ENCODE measurements at places on chromosomes 5 and 9.

- no peak for DNase-seq
Measured at GRCh38 chr5:40386289-40386688, 293.4 kb upstream of the PTGER4 start.

DNA sequence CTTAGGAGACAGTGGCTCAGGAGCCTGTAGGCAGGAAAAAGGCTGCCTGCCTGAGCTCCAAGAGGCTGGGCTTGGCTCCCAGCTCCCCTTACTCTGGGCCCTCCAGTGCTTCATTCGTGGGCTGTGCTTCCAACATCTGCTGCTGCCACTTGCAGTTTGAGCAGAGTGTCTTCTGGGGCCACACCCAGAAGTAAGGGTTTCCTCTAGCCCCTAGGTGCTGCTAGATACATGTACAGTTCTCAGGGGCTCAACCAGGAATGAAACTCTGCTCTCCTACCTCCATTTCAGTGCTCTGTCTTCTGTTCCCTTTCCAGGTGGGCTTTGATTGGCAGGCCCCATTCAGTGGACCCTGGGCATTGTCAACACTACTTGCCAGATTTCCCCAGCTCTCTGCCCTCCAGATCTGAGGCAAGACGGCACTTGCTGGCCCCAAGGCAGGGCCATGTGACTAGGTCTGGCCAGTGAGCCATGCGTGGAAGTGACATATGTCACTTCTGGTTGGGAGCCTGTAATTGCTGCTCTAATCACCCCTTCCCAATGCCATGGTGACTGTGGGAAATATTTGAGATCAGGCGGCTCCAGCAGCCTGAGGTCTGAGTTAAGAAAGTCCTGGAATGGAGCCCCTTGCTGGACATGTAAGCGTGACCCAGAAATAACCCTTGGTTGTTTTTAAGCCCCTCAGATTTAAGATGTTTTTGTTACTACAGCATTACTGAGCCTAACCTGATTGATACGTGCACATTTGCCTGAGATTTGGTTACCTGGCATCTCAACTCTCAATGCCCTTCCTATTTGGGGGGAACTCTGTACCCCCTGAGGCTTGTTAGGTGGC, 9.4 kb upstream of the BOD1 start:
- DNase-seq: no peak

DNA sequence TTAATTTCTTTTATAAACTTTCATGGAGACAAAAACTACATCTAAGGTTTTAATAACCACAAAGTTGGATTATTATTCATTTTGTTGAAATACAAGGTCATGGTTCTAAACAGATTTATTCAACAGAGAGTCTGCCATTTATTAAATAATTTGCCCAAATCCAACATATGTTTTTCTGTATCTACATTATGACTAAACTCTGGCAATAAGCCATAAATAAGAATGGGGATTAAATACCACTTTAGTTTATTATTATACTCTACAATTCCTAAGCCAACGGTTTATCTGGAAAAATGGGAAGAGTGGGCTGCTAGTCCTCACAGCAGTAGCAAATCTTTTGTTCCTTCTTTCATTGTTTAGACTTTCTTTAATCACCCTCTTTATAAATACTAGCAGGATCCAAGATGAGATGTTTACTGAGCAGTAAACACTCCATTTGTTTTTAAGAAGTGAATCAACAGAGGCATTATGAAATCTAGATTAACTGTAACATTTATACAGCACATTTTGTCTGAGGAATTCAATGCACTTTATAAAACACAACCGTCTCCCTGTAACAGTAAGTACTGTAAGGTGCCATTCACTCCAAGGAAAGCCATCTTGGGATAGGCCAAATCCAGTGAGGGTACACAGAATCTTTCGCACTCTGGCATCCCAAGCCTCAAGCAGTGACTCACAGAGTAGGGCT, 89.7 kb downstream of the DROSHA start:
- DNase-seq: no peak

DNA sequence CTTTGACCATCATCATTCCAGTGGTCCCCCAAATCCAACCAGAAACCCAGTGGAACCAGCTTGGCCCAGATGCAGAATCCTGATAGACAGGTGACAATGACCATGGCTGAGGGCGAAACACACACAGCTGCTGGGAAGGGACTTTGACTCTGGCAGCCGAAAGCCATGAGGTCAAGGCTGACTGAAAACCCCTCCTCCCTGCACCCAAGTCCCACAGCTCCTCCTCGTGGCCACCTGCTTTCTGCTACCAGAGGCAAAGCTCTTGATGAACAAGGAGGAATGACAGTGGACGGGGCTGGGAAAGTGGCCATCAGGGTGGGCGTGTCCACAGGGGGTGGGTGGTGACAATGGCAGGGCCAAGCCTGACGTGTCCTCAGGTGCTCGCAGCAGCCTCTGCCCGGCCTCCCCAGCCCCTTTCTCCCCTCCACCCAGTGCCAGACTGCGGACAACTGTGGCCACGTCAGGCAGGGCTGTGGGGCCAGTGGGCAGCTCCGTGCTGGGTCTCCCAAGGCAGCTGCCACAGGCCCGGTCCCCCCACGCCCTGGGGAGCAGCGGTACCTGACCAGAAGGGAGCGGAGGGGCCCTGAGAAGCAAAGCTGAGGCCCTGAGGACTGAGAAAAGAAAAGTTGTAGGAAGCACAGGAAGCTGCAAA, 30.8 kb upstream of the SARDH start:
- DNase-seq: no peak

DNA sequence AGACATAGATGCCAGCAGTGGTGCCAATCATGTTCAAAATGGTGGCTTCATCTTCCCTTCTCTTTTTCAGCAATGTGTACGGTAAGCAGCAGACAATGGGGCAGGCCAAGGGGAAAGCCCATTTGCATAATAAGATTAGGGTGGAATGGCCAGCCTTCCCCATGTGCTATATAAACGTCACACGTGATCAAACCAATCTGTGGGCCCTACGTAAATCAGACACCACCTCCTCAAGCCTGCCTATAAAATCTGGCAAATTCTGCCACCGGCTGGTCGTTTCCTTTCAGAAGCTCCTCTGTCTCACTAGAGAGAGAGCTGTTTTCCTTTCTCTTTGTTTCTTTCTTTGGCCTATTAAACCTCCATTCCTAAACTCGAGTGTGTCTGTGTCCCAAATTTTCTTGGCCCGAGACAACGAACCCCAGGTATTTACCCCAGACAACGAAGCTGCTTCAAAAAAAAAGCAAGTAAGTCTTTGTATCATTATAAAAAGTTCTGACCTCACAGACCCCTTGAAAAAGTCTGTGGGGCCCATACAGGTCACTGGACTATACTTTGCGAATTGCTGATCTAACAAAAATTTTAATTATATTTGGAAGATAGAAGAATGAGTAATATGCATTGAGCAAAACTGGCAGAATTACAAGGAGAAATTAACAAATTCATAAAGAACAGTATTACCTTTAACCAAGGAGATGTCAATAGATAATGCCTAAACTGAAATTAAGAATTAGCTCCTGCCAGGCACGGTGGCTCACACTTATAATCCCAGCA, 15.2 kb downstream of the ZBTB5 start:
- DNase-seq: no peak

DNA sequence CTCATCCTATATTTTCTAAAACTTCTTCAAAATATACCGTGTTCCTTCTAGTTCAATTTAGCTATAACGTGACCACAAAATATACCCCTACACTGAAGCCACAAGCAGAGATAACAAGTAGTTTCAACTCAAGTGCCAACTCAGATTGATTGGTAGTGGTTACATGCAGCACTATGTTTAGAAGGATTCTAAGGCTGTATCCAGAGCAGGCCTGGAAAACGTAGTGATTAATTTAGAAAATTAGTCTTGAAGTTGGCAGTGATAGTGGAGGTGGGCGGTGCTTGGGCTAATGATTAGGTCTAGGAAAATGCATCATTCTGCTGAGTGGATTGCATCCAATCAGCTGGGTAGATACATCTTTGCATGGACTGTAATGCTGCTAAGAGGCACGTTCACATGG, 61.5 kb downstream of the MAMDC2 start:
- DNase-seq: no peak

- no peak for DNase-seq
Measured at GRCh38 chr9:130780415-130780814, 54.6 kb upstream of the ABL1 start.

DNA sequence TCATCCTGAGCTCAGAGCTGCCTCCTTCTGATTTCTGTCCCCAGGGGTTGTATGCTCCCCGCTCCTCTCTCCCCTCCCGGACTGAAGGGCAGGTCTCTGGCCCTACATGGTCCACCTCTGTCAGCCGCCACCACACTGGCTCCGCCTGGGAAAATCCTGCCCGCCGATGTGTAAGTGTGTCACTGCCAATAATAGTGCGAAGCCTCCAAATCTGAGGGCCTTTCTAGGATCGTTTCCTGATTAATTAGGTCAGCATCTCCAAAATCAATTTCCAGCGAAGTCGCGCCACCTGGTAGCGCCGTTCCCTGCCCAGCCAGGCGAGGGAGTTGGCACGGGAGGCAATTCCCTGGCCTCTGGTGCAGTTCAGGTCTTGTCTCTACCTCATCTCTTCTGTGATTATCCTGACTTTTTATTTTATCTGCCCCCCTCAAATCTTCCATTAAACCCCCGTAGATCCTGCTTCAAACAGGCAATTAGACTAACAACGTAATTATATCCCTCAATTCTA, 73.5 kb downstream of the ZNF618 start:
- DNase-seq: no peak

GRCh38 chr5:61319388-61320146, 12.5 kb upstream of the ZSWIM6 start:
- no peak for DNase-seq

DNA sequence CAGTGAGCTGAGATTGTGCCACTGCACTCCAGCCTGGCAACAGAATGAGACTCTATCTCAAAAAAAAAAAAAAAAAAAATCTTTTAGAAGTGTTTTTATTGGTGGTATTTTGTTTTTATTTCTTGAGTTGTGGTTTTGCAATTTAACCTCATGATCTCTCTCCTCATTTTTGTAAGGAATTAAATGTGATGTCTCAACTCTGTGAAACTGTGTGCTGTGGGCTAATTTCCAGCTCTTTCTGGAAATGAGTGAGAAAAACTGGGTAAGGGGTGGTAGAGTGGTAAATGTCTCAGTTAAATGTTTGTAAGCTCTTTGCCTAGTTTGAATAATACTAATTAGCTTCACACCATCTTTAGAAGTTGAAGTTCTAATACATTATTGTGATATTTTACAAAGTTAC, 29.0 kb downstream of the ACO1 start:
- no peak for DNase-seq

DNA sequence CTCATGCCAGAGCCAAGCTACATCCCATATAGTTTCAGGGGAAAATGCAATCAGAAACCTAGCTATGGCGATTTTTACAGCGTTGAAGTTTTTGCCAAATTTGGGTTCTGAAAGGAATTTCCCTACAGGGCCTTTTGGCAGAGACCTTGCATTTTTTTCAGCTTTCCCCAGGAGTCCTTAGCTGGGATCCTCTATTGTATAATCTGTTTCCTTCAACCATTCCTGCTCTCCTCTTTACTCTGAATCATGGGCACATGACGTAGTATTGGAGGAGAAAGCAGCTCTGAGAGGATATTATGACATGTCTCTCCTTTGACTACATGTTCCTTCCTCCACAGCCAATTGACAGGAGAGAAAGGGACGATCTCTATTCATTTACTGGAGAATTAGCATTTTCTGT, 118.5 kb upstream of the ERCC6L2 start:
- no peak for DNase-seq

- DNase-seq: no peak
Measured at GRCh38 chr5:151162776-151163175, 5.2 kb upstream of the ANXA6 start.

GRCh38 chr9:110615498-110615897, 36.0 kb upstream of the SVEP1 start:
- DNase-seq: no peak

- DNase-seq: no peak
Measured at GRCh38 chr5:172691886-172692285, 50.8 kb downstream of the NEURL1B start.

GRCh38 chr5:112329419-112330090, 89.5 kb downstream of the EPB41L4A start:
- no peak for DNase-seq

DNA sequence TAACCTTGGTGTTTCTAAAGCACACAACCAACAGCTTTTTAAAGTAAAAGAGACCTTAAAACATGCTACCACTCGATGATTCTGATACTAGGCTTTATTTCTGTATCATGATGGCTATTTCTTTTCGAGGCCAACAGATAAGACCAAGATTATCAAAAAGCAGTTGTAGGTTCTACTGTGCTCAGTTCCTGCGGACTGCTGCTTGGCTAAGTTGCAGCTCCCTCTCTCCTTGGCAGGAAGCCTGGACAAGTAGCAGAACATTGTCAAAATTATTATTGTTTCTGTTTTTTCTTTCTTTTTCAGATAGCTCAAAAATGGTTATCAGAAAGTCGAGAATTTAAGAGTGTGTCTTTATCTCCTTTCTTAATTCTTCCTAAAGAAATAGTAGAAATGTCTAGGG, 607.6 kb downstream of the PTPRD start:
- DNase-seq: no peak
